Fibroblast of skin of back (primary cell): ENCODE measurements at places on chromosomes 11 and 22.
A peak's percentile ranks its signal among the peaks of the same experiment; 100 is the strongest.

GRCh38 chr22:22896601-22897000 is 9.0 kb downstream of the IGLL5 start:
- no peak for DNase-seq

GRCh38 chr11:99934008-99934407 is 753.1 kb upstream of the ARHGAP42 start:
- peak; percentile 55 for DNase-seq

GRCh38 chr11:69195824-69196782 is 40.4 kb downstream of the SMIM38 start:
- DNase-seq, result no peak

DNA sequence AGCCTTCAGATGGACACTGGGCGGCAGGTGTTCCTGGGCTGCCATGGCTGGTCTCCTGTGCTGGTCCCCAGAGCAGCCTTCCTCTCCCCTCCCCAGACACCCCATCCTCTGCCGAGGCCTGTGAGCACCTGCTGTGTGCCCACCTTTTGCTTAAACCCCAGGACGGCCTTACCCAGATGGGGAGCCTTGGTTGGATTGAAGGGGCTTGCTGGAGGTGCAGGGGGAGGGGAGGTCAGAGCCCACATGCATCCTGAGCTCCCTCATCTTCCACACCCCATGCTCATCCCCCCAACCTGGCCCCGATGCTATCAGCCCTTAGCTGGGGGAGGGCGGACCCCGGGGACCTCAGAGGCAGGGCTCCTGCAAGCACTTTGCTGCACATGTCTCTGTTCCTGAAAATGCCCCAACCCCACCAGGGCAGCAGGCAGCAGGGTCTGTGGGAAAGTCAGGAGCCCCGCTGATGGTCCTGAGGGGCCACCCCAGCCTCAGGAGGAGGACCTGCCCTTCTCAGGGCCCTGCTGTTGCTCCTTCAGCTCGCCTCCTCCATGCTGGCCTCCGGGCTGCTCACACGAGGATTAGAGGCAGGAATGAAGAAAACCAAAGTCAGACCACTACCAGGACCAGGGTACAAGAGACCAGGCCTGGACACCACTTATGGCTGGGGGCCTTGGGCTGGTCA is 41.6 kb upstream of the CCDC188 start:
- no peak for DNase-seq

GRCh38 chr11:34358728-34359547 is 1.1 kb upstream of the ABTB2 start:
- peak; percentile 78 for DNase-seq

GRCh38 chr22:30000566-30000965 is 79.7 kb upstream of the HORMAD2 start:
- peak; percentile 10 for DNase-seq

GRCh38 chr22:30046716-30047363 is 33.4 kb upstream of the HORMAD2 start:
- DNase-seq, result no peak

DNA sequence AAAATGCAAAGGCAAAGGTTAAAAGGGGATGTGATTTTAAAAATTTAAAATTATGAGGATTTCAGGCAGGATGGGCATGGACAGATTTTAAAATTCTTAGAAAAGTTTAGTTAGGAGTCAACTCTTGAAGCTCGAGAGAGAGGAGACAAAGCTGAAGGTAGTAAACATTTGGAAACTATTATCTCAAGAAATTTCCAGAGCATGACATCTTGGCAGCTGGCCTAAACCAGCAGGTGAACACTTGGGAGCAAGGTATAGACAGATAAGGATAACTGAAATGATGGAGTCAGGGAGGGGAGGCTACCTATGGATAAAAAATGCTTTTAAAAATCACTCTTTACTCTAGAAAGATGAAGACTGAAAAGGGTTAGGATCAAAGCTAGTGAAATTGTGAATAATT is 13.7 kb downstream of the POU2AF3 start:
- no peak for DNase-seq

DNA sequence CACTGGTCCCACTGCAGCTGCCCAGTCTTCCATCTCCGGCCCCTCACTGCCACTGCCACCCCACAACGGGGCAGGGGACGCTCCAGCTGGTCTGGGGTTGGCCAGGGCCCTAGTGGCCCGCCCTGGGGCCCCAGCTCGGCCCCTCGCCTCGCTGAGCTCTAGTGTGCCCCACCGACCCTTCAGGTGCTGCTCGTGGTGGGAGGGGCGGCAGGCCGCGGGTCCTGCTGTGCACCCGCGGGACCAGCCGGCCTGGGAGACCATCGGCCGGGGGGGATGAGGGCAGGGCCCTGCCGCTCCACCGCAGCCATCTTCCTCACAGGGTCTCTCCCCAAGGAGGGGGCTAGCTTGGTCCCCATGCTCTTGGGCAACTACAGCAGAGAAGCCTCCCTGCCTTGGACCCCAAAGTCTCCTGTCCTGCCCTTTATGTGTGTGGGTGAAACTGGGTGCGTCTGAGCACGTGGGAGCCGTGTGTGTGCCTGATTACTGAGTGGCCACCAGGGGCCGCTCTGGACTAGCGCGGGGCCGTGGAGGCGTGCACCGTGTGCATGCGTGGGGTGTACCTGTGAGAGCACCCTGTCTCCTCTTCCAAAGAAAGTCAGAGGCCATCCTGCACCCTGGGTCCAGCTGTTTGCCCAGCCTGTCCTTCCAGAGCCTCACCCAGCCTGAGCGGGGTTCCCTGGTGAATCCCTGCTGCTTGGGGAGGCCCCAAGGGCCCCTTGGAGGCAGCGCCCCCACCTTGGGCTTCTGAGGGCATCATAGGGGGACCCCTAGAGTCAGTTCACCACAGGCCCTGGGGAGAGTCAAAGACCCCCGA is 6.0 kb upstream of the ACR start:
- DNase-seq, result peak; percentile 29

DNA sequence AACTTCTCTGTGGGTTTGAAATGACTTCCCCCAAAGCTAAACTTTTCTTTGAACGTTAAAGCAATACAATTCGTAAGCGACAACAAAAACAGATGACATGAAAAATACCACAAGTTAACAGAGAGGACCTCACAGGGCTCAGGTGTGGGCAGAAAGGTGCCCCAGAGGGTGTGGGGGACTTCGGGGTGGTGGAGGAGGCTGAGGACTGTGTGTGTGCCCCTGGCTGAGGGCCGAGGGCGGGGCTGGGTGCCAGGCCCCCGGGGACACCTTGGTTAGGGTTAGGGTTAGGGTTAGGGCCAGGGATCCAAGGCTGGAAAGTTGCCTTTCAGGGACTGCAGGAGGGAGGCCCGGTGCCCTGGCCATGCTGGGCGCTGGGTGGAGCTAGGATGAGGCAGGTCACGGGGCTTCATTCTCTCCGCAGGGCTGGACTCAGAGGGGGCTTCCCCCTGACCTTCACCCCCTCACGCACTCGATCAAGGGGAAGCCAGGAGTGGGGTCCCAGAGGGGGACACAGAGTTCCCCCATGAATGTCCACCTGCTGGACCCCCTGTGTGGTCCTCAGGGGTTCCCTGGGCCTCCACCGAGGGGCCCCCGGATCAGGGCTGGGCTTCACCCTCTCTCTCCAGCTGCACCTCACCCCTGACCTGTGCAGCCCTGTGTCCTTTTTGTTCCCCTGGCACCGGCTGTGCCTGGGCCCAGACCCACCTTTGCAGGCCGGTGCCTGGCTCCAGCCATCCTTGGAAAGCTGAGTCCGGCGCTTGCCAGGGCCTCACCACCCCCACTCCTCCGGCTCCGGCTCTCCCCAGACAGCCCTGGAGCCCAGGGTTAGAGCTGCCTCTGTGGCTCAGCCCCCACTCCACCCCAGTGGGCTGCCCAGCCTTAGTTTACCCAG is 7.0 kb downstream of the TNNI2 start:
- DNase-seq, result no peak

DNA sequence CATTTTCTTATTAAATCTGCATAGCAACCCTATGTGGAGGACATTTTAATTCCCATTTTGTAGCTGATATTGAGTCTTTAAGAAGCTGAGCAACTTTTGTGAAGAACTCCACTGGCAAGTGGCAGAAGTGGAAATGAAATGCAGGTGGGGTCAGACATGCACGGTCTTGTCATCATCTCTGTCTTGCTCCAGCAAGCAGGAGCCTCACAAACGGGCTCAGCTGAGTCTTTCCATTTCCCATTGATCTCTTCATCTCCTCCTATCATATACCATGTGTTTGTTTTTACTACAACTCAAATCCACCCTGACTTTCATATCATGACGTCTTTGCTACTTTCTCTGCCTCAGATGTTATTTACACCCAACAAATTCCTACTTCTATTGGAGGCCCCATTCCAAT is 97.9 kb upstream of the TENM4 start:
- no peak for DNase-seq

DNA sequence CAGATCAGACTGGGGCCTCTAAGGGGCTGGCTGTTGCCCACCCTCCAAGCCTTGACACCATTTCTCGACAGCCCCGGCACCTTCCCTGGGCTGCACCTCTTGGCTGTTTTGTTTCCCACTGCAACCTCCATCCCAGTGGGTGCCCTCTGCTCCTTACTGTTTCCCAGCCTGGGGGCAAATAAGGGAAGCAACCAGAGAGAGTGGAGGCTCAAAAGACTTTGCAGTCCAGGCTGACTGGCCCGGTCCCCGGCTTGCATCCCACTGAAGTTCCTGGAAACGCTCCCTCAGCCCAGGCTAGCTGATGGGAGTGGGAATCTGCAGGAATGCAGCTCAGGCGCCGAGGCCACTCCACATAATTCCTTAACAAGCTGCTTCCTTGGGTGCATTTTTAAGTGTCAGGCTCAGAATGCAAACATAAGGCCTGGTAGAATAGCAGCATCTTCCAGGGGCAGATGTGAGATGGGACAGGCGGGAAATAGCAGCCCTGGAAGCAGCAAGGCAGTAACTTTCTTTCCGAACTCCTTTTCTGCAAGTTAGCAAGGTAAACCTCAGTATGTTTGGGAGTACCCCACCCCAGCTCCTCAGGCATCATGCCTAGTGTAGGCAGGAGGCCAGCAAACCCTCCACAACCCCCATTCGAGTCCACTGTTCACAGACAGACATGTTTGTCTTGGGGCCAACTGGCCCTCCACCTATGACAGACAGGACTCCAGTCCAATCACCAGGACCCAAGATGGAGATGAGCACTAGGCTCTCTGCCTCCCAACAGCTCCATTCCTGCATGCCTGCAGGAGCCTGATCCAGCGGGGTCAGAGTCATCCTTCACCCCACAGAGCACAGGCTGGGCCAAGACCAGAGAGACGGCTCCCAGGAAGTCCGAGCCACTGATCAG is 39.3 kb downstream of the RPL27A start:
- peak; percentile 87 for DNase-seq

DNA sequence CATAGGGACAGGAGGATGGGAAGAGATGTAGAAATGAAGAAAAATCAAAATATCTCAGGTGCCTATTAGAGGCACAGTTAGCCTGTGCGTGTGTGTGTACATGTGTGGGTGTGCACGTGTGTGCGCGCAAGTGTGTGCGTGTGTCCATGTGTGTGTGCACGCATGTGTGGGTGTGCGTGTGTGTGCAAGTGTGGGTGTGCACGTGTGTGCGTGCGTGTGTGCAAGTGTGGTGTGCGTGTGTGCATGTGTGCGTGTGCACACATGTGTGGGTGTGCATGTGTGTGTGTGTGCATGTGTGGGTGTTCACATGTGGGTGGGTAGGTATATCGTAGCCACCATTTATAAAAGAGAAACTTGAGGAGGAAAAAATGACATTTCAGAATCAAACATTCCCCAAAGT is 9.4 kb downstream of the CRYBB2 start:
- no peak for DNase-seq

DNA sequence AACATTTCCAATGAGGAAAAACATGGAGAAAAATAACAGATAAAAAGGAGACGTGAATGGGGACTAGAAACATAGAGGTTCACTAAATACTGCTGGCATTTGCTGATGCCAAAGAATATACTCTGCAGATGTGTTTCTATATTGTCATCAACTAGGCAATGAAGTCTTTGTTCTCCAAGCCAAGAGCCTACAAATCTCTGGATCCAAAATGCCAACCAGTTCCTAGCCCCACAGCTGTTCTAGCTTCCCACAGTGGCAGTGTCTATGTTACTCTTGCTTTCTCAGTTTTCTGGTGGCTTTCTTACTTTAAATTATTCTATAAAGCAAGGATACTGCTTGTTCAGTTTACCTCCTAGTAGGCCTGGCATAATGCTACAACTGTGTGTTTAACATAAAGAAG is 977.9 kb upstream of the CCDC90B start:
- no peak for DNase-seq

DNA sequence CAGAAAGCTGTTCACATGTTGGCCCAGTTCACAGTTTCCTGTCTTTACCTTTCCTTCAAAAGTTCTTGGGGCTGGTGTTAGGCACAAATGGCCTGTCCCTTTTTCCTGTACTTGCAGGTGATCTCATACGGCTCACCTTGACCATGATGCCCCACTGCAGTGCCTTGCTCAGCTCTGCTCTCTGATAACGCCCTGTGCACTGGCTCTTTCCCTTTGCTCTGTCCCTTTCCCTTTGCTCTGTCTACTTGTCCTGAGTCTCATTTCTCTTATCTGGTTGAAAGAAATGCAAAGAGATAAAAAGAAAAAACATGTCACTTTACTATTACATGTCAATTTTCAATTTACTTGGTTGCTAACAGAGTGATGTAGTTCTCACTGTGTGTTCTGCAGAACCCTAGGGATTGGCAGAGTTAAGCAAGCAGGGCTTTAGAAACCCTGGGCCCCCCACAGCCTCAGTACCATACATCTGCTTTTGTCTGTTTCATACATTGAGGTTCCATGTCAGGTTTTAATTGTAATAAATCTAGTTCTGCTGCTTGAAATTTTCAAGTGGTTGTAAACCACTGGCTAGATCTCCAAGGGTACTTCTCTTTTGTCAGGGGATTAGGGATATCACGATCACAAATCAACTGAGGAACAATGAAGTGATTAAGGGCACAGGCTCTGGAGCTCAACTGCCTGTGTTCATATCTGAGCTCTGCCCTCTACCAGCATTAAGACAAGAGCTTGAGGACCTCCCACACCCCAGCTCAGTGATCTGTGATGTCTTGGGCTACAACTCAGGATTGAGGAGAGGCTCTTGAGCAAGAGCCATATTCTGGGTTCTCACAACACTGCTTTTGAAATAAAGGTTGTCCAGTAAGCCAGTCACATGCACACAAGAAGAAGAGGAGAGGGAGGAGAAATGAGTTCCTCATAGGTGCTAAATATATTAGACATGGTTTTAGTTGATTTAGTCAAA is 16.3 kb upstream of the SORL1 start:
- no peak for DNase-seq

GRCh38 chr22:24950272-24950902 is 2.1 kb upstream of the KIAA1671 start:
- peak; percentile 24 for DNase-seq
